ENCODE measurements at places on chromosomes 2 and 18.
A peak's percentile ranks its signal among the peaks of the same experiment; 100 is the strongest.

DNA sequence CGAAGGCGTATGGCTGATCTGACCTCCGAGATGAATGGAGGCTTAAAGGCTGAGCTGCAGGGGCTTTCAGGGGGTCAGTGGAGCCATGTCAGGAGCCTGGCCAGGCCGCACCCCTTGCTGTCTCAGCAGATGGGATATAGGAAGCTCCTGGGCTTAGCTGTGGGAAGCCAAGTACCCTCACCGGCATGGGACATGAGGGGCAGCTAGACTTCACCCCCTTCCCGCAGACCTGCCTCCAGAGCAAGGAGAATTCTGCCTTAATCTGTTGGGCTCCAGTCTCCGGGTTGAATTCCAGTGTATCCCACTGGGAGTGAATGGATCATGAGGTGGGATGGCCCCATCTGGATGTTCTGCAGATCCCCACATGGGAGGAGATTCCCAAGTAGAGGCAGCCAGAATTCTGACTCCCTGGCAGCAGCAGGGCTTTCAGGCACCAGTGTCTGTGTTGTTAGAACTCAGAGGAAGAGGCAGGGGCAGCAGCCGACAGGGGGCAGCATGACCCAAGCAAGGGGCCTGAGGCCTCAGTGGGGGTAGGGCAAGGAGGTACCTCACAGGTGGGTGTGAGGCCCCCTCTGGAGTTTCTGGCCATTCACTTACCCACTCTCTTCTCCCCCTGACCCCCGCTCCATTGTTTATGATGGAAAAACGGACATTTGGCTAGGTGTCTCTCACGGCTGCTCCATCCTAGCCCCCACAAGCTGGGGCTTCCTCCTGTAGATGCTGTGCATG lies 19.1 kb downstream of the CAPG start:
- DNase-seq = peak; percentile 67

GRCh38 chr2:102669401-102669800 lies 50.0 kb downstream of the SLC9A2 start:
- DNase-seq = no peak

DNA sequence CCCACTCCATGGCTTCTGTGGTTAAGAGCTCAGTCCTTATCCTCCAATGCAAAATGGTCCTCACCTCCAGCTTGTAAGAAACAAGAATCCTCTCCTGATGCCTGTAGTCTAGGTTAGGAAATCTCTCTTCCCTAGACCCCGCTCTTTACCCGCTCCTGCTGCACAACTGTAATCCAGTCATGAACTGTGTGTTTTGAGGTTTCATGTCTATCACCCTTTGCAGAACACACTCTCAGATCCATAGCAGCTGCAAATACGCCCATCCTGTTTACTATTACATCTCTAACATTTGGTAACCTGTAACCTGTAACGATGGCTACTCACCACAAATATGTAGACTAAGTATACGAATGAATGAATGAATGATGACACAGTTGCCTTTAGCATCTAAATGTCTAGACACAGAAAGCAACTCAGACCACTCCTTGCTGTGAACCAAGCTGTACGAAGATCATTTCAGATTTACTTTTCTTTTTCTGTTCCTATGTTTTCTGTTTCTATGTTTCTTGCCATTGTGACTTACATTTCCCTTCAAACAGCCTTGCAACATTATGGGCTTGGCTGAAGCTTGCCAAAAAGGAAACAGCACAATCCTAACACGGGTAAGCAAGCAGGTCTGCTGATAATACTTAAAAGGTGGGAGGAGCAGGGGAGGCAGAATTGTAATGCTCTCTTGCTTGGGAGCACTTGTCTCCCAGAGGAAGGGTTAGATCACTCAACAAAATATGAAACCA lies 53.7 kb downstream of the EPHA4 start:
- no peak for DNase-seq

GRCh38 chr18:3321133-3321812 lies 59.3 kb downstream of the MYL12B start:
- no peak for DNase-seq

DNA sequence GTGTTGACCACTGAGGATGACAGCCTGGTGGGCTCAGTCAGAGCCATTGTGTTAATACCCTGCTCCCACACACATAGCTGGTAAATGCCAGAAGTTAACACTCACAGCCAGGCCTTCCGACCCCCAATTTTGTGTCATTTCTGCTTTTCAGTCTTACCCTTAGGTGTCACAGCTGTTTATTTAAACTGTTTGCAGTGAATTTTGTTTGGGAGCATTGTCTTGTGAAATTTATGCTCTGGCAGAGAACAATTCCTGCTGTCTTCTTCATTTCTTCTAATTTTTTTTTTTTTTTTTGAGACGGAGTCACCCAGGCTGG lies 8.2 kb downstream of the LPIN1 start:
- DNase-seq = no peak

GRCh38 chr2:17590342-17590911 lies 49.9 kb downstream of the VSNL1 start:
- DNase-seq = no peak

DNA sequence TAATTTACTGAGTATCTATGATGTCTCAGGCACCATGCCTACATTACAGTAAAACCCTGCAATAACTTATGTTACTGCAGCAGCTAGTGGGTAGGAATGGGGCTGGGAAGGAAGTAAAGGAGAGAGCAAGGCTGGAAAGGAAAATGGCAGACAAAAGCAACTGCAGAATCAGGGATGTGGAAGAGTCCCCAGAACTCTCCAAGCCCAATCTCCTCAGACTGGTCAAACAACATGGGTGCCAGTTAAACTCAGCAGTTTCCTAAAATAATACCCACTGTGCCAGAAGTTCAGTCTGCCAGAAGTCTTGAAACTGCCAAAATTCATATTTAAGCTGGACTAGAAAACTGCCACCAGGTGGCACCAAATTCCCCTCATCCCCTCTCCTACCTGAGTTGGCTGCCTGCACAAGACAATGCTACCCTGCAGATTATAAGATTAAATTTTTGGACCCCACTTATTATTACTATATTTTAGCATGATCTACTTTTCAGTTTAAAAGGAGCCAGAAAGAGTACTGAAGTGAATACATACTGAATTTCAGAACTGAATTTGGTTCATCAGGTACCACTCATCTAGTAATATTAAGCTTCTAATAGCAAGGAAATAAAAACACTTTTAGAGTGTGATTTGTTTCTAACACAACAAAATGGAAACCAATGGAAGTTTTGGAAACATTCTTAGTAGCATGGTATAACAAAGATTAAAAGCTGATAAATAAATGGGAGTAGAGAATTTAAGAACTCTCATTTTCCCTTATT lies 86.8 kb upstream of the DNER start:
- DNase-seq = peak; percentile 63

Data from activated CD4-positive, alpha-beta T cell treated with anti-CD3 and anti-CD28 coated beads for 24 hours (primary cell).